Neural crest cell (in vitro differentiated cells): ENCODE measurements at places on chromosomes 11 and 22. TPM values are rescaled to one million over a fixed set of nuclear protein-coding genes. Genes with fewer than 3 reads are reported as not detected.

Gene OR6A2
- 0.20 and 0.21 TPM in 2 replicates for total RNA-seq

Gene MAFF
- total RNA-seq = 3.9 and 5.4 TPM in 2 replicates

Gene MPZL2
- total RNA-seq = not detected in 2 replicates

Gene CLMP
- total RNA-seq = 4.2 and 4.3 TPM in 2 replicates

Gene NPAS4
- total RNA-seq = 0.14 and 0.63 TPM in 2 replicates

Gene UBQLN3
- not detected in 2 replicates for total RNA-seq

Gene MUC2
- total RNA-seq = not detected in 2 replicates

Gene RFPL3
- total RNA-seq = not detected in 2 replicates

Gene CECR2
- total RNA-seq = 32.8 and 34.6 TPM in 2 replicates

Gene OR8D2
- total RNA-seq = not detected in 2 replicates

Gene SPDYC
- total RNA-seq = not detected in 2 replicates

- no peak for DNase-seq
Measured at GRCh38 chr11:41483956-41484355, 24.5 kb upstream of the LRRC4C start.

DNA sequence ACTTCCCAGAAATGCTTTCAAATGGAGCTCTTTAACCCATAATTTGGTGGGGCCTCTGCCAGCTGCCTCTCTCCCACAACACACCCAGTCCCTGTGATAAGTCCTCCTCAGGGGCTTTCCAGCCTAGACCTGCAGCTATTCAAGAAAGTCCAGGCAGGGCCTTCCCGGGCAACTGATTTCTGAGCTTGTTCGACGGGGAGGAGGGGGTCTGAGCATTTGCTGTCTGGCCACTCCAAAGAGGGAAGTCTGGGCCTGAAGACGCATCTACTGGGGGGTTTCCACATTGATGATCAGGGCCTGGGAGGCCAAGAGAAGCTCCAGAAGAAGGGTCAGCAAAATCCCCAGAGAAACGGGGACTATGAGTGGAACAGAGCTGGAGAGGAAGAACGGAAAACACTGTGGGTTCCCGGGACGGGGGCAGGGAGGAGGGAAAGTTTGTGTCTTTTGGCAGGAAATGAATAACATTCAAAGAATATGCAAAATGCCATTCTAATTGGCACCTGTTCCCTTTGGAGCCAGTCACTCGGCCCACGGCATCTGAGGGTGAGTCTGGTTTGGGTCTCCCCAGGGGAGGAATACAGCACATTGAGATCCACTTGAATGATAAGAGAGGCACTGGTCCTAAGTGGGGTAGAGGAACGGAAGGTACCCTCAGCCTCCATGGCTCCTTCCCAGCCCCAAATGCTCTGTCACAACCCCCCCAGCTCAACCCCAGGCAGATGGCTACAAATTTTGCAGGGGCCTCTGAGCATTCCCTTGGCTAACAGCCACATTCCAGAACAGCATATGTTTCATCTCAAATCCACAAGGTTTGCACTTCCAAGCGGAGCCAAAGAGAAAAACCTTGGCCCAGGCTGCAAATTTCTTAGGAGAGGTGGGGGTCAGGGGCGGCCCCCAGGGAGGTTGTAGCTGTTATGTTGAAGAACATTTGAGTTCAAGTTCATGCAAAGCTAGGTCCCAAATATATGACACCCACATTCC lies 72.0 kb downstream of the RPUSD4 start:
- DNase-seq = no peak

- no peak for DNase-seq
Measured at GRCh38 chr11:96103721-96104120, 179.8 kb upstream of the MTMR2 start.

DNA sequence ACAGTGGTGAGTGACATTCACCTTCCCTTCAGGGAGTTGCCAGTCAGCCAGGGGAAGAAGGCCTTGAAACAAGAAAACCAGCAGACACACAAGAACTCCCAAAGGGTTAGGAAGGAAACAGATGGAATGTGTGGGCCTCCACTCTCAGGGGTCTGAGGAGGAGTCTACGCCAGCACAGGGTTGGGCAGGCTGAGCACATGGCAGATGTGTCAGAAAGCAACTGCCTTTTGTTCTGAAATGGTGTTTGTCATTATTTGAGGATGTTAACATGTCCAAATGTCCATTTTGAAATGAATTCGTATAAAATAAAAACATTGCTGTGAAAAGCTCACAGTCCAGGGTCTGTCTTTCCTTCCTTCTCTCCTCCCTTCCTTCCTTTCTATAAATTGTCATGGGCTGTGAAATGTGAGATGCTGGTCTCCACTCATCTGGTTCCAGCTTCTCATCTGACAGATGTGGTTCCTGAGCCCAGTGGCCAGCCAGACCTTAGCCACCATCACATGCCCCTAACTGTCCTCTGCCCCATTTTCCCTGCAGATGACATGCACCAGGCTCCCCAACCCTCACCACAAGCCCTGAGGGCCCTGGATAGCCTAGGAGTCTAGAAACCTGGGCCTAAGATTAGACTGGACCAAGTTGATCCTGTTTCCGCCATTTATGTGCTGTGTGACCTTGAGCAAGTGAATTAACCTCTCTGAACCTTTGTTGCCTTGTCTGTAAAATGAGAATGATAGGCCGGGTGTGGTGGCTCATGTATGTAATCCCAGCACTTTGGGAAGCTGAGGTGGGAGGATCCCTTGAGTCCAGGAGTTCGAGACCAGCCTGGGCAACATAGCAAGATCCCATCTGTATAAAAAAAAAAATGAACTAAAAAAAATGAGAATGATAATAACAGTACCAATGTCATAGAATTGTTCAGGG lies 56.2 kb upstream of the CRYBB3 start:
- DNase-seq = no peak

DNA sequence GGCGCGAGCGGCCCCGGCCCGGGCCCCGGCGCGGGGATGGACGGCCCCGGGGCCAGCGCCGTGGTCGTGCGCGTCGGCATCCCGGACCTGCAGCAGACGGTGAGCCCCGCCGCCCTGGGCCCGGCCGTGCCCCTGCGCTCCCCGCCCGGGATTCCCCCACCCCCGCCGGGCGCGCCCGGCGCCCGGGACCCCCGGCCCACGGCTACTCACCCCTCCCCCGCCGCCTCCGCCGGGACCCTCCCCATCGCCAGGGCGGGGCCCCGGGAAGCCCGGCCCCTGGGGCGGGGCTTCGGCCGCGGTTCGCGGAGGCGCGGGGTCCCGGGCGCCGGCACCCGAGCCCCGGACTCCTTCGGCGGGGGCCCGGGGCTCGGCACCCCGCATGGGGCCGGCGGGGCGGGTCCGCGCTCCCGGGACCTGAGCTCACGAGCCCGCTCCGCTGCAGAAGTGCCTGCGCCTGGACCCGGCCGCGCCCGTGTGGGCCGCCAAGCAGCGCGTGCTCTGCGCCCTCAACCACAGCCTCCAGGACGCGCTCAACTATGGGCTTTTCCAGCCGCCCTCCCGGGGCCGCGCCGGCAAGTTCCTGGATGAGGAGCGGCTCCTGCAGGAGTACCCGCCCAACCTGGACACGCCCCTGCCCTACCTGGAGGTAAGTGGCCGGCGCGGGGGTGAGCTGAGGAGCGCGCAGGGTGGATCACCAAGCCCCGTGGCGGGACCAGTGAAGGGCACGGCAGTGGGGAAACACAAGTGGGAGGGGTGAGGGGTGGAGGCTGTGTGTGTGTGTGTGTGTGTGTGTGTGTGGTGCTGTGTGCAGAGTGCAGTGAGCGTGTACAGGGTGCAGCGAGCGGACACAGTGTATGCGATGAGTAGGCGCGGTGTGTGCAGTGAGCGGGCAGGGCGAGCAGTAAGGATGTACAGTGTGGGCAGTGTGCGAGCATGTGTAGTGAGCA lies 2.3 kb downstream of the SHANK3 start:
- DNase-seq = peak; percentile 49

DNA sequence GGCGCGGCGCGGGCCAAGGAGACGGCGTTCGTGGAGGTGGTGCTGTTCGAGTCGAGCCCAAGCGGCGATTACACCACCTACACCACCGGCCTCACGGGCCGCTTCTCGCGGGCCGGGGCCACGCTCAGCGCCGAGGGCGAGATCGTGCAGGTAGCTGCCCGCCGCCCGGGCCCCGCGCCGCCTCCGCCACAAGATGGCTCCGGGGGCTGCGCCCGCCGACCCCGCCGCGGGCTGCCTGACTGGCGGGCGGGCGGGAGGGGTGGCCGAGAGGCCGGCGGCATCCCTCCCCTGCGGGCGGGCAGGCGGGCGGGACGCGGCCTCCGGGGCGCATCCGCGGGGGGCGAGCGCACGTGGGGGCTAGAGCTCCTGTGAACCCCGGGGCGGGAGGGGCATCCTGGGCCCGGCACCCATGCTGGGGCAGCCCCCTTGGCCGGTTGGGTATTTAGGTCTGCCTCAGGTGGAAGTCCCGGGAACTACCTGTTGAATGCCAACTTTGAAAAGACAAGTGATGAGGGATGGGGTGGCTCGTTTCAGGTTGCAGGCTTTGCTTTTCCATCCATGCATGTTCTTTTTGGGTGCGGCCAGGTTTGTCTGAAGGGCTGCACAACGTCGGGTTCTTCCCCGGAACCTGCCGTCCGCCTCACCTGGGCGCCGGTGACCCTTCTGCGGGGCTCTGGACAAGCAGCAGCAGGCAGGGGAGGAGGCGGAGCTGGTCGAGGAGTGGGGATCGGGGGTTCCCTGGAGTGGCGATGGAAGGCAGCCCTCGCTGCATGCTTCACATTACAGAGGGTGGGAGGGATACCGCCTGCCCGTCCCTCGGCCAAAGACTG lies 760 bp downstream of the ZNRF3 start:
- DNase-seq = peak; percentile 31

- DNase-seq = peak; percentile 82
Measured at GRCh38 chr11:118930094-118930712, 4.5 kb upstream of the BCL9L start.

DNA sequence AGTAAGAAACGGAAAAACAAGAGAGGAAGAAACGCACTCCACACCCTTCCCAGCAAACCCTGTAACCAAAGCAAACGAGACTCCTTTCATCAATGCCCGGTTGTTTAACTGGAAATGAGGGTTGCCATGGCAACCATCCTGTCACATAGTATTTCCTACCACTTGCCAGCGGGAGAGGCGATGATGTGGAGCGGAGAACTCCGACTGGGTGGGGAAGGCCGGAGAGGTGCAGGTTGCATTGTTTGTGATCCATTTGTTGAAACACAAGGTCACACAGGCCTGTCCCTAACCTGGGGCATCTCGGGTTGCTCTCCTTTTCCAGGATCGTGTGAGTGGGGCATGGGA lies 609.9 kb downstream of the BUD13 start:
- peak; percentile 53 for DNase-seq

DNA sequence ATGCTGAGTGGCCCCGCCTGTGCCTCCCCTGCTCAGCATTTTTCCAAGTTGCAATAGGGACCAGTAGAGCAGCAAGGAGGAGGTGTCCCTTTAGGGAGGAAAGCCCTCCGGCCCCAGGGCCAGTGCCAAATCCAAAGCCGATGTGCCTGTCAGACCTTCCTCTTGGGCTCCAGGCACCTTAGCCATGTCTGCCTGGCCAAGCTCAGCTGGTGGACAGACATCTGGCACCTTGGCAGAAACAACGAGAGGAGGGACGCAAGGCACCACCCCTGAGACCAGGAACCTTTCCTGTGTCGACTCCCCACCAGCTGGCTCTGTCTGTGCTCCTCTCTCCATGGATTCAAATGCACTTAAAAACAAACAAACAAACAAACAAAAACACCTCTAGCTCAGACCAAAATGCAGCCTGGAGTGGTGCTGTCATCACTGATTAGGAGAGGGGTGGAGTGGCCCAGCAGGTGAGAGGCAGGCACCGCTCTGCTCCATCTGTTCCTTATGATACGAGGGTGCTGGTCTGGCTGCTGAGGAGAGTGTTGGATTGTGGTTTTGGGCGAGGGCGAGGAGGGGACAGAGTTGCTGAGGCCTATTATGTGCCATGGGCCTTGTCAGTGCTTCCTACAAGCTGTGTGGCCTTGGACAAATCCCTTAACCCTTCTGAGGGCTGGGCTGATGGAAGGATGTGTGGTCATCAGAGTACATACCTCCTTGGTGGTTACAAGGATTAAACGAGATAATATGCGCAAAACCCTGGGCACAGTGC lies 46.2 kb downstream of the TP53I11 start:
- no peak for DNase-seq

- DNase-seq = no peak
Measured at GRCh38 chr22:45200860-45201511, 37.3 kb downstream of the NUP50 start.

DNA sequence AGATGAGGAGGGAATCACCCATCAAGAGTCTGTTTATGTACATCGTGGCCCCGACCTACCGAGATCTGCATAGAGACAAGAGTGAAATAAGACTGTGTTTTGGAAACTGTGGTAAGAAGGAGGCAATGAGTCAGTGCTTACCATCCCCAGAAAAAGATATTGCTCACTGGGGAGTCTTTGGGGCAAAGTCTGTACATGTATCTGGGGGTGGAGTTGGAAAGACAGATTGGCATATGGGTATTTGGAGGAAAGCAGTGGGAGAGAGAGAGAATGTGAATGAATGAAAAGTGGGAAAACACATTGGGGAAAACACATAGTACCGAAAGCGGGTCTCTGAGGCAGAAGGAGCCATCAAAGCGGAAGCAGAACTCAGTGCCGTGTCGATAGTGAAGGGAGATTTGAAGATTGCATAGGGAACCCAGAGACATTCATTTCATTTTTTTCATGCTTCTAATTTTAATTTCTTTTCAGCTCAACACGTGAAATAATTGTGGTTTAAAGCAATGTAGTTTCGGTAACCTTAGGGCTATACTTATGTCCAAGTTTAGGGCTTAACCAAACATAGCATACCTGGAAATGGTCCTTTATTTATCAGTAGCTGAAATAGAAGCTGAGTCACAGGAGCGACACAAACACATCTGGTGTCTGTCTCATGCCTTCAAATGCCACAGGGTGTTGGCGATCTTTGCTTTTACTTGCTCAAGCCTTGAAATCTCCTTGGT lies 98.6 kb upstream of the CD44 start:
- no peak for DNase-seq

DNA sequence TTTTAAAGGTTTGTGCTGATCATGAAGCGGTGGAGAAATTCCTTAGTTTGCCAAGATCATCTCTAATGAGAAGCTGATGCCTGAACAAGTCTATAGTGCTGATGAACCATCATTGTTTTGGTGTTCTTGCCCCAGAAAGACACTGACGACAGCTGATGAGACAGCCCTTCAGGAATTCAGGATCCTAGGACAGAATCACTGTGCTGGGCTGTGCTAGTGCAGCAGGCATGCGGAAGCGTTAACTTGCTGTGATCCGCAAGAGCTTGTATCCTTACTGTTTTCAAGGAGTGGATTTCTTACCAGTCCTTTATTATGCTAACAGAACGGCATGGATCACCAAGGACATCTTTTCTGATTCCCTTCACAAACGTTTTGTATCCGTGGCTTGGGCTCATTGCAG lies 104.1 kb downstream of the TBC1D22A start:
- no peak for DNase-seq

GRCh38 chr11:101444164-101444563 lies 139.6 kb downstream of the TRPC6 start:
- no peak for DNase-seq

- no peak for DNase-seq
Measured at GRCh38 chr11:122046846-122047245, 69.2 kb downstream of the BLID start.

- no peak for DNase-seq
Measured at GRCh38 chr11:29005401-29005980, 897.3 kb downstream of the METTL15 start.

- DNase-seq = no peak
Measured at GRCh38 chr11:67099831-67100324, 19.2 kb upstream of the KDM2A start.

- DNase-seq = no peak
Measured at GRCh38 chr22:47879346-47879745, 1116.9 kb downstream of the TBC1D22A start.
